ENCODE measurements at places on chromosomes 16 and 17.
A peak's percentile ranks its signal among the peaks of the same experiment; 100 is the strongest.

DNA sequence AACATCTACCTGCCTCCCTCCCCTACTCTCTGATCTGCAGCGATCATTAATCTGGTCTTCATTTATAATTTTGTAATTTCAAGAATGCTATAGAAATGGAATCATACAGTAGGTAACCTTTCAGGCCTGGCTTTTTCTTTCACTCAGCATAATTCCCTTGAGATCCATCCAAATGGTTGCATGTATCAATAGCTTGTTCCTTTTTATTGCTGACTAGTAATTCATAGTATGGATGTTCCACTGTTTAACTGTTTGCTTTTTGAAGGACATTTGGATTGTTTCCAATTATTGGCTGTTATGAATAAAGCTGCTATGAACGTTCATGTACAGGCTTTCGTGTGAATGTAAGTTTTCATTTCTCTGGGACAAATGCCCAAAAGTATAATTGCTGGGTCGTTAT is 125.2 kb downstream of the USP31 start:
- no peak for DNase-seq

DNA sequence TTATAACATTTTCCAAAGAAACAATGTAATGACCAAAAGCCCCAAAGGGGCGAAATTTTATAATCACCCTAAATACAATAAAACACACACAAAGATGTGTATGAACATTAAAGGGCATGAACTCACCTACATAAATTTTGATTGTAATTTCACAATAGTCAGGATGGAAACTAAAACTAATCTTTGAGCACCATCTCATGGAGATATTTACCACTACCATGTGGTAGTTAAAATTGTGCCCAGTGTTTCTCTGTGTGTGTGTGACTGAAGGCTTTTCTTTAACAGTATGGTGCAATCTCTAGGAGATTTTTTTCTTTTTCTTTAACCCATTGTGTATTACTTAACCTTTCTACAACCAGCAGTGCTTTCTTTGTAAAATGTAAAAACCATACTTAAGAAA is 19.7 kb upstream of the MEIOC start:
- peak; percentile 45 for DNase-seq

GRCh38 chr17:10681866-10682446 is 15.4 kb downstream of the SCO1 start:
- peak; percentile 89 for DNase-seq

GRCh38 chr16:9033125-9033830 is 58.2 kb upstream of the HAPSTR1 start:
- DNase-seq: no peak

- DNase-seq: no peak
Observed at GRCh38 chr17:82835122-82835521, 4.7 kb downstream of the ZNF750 start.

DNA sequence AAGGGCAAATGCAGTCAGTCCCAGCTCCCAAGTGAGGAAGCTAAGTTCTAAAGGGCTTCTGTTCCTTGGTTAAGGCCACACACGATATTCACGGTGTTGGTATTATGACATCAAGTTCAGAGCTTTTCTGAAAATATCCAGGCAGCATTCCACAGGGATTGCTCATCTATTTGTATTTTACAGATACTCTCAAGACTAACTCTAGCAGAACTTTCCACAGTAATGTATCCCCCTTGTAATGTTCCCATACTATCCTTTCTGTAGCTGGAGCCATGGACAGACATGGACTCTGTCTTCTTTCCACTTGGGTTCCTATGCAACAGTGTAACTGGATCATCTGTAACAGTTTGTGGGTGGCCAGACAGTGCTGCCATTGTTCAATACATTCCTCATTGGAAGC is 13.5 kb downstream of the SDR42E1 start:
- DNase-seq: peak; percentile 55

Data from AG09309 (cell line).